ENCODE measurements at places on chromosomes 1 and 21.

DNA sequence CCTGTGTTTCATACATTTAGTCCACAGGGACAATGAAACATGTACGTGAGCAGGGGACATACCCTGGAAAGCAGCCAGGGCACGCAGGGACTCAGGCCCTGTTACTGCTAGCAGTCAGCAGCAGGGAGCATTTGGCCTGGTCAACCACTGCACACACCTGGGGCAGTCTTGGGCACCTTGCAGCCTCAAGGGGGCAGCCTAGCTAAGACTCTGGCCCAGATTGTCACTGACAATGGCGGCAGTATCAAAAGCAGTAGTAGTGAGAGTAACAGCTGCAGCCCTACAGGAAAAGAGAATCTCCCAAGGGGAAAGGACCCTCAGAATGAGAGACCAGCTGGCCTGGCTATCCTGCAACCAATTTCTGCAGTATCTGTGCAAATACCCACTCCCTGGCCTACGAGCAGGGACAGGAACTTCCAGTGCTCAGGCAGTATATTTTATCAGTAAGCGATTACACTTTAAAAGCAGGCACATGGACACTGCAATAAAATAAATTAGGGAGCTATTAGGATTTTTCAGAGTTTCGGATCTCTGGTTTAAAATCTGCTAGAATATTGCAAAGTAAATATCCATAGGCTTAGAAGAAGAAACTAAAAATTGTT lies 475.6 kb downstream of the LTN1 start:
- DNase-seq = peak; percentile 71

- peak; percentile 19 for DNase-seq
Measured at GRCh38 chr1:179973198-179974110, 18.8 kb downstream of the CEP350 start.

DNA sequence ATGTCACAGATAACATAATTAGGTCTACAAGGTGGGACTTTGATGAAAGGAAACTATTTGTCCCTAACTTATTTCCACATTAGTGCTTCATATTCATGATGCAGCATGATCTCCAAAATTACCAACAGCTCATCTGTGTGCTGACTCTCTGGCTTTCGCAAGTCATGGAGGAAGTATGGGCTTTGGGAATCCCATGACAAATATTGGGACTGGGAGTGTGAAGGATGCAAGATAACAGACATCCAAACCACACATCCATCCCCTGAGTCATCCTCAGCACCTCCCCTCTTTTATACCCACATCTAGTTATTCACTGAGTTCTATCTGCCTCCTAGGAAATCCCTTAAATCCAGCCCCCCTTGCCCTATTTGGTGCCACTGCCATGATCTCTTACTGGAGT lies 102.8 kb upstream of the COL24A1 start:
- DNase-seq = no peak

GRCh38 chr1:18556364-18556763 lies 74.3 kb upstream of the PAX7 start:
- peak; percentile 34 for DNase-seq

GRCh38 chr1:216866714-216867113 lies 143.5 kb upstream of the ESRRG start:
- DNase-seq = no peak

- no peak for DNase-seq
Measured at GRCh38 chr21:45726438-45726837, 82.9 kb downstream of the PCBP3 start.
